ENCODE measurements at places on chromosomes 2 and 18. TPM values are rescaled to one million over a fixed set of nuclear protein-coding genes. Genes with fewer than 3 reads are reported as not detected.

The CD8B2 gene
- polyA plus RNA-seq = not detected

GRCh38 chr18:10579079-10579867, 53.4 kb downstream of the NAPG start:
- no peak overlapping the region for H3K4me3 ChIP-seq
- no peaks in the 10 kb centered on the region for H3K36me3 ChIP-seq
- no peaks in the 10 kb centered on the region for H3K27me3 ChIP-seq
- DNase-seq = no peak

GRCh38 chr2:180225118-180225517, 218.0 kb upstream of the CWC22 start:
- no peak overlapping the region for H3K4me3 ChIP-seq
- H3K36me3 ChIP-seq = no peaks in the 10 kb centered on the region
- no peak overlapping the region for H3K27ac ChIP-seq

DNA sequence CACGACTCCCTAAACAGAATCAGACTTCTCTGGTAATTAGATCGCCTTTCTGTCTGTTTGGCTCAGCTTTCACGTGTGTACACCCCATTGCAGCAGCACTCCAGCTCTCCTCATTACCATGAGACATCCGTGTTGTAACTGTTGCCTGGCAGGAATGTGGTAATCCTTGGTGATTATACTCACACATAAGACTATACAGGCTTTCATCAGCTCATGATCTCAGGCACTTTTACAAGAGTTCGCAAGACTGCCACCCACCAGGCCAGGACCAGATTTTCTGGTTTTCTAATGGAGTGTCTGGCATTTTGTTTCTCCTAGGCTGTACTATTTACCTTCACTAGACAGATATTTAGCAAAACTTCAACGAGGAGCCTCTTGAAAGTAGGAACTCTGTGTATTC, 50.2 kb downstream of the ACVR1 start:
- no peak overlapping the region for H3K4me3 ChIP-seq
- no peak overlapping the region for H3K27ac ChIP-seq
- no peaks in the 10 kb centered on the region for H3K27me3 ChIP-seq
- no peak for DNase-seq
- H3K36me3 ChIP-seq = no peaks in the 10 kb centered on the region

The IMPA2 gene
- 14.2 TPM for polyA plus RNA-seq

The PLEKHH2 gene
- polyA plus RNA-seq = 2.9 TPM

The CCBE1 gene
- not detected for polyA plus RNA-seq

DNA sequence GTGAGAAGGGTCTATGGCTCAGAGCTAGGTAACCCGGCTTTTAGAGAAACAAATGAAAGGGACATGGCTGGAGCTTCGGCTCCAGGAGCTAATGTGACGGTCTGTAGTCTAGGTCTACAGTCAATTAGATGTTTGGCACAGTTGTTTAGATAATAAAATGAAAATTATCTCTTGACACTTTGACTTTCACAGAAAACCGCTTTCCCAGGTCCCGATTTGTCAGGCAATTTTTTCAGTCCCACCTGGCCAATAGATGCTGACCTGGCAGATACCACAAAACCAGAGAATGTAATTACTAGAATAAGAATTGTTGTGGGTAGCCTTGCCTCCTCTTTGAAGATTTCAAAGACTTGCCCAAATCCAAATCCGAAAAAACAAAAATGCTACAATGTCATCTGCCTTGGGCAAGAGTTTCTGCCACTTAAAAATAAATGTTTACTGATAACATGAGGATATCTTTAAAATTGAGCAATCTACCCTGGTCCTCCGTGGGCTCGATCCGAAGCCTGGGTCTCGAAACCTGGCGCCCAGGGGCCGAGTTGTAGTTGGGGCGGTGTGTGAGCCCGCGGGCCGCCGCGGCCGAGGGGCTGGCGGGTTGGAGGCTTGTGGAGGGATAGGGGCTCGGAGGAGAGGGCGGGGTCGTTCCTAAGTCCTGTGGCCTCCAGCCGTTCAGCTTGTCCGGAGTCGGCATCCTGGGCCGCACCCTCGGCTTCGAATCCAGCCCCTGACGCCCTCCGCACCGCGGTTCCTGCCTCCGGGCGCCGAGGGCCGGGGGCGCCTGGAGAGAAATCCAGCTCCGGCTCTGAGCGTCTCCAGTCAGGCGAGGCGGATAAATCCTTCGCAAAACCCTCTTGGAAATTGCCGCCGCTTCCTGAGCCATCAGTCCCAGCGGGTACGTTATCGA, 2.3 kb downstream of the EMX1 start:
- H3K4me1 ChIP-seq = no peaks in the 10 kb centered on the region
- H3K4me3 ChIP-seq = no peak overlapping the region
- DNase-seq = peak; percentile 59
- H3K36me3 ChIP-seq = no peaks in the 10 kb centered on the region
- no peaks in the 10 kb centered on the region for H3K27me3 ChIP-seq

GRCh38 chr2:131031431-131031841, 61.8 kb downstream of the FAM168B start:
- no peaks in the 10 kb centered on the region for H3K27me3 ChIP-seq
- H3K36me3 ChIP-seq = no peaks in the 10 kb centered on the region
- H3K4me1 ChIP-seq = no peaks in the 10 kb centered on the region
- H3K4me3 ChIP-seq = no peak overlapping the region
- no peak overlapping the region for H3K27ac ChIP-seq
- no peak for DNase-seq

- no peaks in the 10 kb centered on the region for H3K4me1 ChIP-seq
- H3K27me3 ChIP-seq = no peaks in the 10 kb centered on the region
- H3K4me3 ChIP-seq = no peak overlapping the region
- H3K27ac ChIP-seq = no peak overlapping the region
- no peaks in the 10 kb centered on the region for H3K36me3 ChIP-seq
Measured at GRCh38 chr2:216299588-216299987, 72.7 kb downstream of the MARCHF4 start.

GRCh38 chr18:35155398-35156117, 85.3 kb upstream of the ZNF397 start:
- no peak overlapping the region for H3K27ac ChIP-seq
- no peak for DNase-seq
- H3K27me3 ChIP-seq = no peaks in the 10 kb centered on the region
- no peak overlapping the region for H3K4me3 ChIP-seq

DNA sequence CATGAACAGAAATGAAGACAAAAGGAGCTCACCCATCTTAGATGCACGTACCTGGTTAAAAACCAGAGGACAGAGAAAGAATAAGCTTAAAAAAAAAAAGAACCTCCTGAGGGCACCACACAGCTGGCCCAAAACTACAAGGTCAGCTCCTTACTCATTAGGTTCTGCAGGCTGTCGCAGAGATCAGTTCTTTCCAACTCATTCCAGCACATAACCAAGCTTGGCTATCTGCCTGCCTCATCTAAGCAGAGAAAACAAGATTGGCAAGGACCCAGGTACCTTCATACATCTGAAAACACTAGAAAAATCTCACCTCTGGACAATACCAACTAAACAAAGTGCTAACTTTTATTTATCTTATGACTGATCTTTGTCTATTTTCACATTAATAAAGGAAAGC, 89.9 kb downstream of the NOL10 start:
- no peak overlapping the region for H3K4me3 ChIP-seq
- peaks cover 3% of the 10 kb centered on the region for H3K36me3 ChIP-seq
- no peak for DNase-seq
- H3K27ac ChIP-seq = no peak overlapping the region
- no peaks in the 10 kb centered on the region for H3K27me3 ChIP-seq
- H3K4me1 ChIP-seq = no peaks in the 10 kb centered on the region

The DSG3 gene
- 0.08 TPM for polyA plus RNA-seq

DNA sequence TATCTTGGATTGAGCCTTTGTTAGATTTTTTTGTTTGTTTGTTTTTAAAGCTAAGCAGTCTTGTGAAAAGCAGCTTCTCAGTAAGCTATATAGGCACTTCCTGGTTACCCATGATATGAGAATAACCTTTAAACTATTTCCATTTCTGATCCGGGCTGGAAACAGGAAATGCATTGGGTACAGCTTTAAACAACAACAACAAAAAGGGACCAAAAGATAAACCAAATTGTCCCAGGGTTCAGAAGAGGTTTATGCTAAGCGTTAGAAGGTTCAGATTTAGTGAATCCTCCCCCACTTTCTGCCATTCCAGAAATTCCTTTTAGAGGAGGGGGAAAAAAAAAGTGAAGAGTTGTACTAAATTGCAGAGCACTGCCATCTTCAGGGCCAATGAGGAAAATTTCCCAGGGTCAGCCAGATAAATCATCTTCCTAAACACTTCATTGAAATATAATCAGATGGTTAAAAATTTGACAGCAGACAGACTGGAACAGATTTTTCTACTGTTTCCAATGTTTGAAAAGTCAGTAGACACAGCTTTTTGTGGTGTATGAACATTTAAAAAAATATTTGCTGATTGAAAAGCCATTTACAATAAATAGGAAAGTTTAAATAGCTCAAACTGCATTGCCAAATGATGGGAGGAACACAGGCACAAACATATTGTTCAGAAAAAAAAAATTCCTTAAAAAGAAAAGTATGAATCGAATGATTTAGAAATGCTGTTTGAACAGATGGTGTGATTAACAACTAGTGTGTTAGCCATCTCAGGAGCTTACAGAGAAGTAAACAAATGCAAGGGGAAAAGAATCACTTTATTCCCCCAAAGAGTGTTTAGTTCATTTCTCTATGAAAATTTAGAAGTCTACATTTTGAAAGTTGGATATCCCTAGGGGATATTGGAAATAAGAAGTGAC, 189.9 kb upstream of the TANK start:
- no peaks in the 10 kb centered on the region for H3K4me1 ChIP-seq
- H3K36me3 ChIP-seq = no peaks in the 10 kb centered on the region
- H3K4me3 ChIP-seq = no peak overlapping the region
- H3K27me3 ChIP-seq = no peaks in the 10 kb centered on the region
- H3K27ac ChIP-seq = no peak overlapping the region

The EIPR1 gene
- 9.9 TPM for polyA plus RNA-seq

The COL4A3 gene
- polyA plus RNA-seq = 22.7 TPM

DNA sequence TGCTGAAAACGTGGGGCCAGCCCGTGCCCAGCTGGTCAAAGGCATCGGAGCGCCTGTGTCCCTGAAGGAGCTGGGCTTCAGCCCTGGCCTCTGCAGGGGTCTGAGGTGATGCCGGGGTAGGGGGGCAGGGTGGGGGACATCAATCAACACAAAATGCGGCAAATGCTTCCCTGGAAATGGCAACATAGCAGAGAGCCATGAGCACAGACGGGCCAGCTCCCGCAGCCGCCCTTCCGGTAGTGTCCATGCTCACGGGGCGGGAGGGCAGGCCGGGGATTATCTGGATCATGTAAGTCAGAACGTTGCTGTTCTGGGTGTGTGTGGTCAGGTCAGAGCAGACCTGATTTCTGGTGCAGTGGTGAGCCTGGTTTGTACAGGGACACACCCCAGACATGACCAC, 56.5 kb upstream of the TWIST2 start:
- no peaks in the 10 kb centered on the region for H3K36me3 ChIP-seq
- no peak for DNase-seq
- H3K4me3 ChIP-seq = no peak overlapping the region
- no peak overlapping the region for H3K27ac ChIP-seq

The TMEM200C gene
- polyA plus RNA-seq = not detected

The FBXO48 gene
- 0.43 TPM for polyA plus RNA-seq

- no peaks in the 10 kb centered on the region for H3K4me1 ChIP-seq
- H3K27me3 ChIP-seq = no peaks in the 10 kb centered on the region
- H3K27ac ChIP-seq = no peak overlapping the region
- H3K4me3 ChIP-seq = no peak overlapping the region
Measured at GRCh38 chr2:1283020-1283801, 130.1 kb upstream of the TPO start.

DNA sequence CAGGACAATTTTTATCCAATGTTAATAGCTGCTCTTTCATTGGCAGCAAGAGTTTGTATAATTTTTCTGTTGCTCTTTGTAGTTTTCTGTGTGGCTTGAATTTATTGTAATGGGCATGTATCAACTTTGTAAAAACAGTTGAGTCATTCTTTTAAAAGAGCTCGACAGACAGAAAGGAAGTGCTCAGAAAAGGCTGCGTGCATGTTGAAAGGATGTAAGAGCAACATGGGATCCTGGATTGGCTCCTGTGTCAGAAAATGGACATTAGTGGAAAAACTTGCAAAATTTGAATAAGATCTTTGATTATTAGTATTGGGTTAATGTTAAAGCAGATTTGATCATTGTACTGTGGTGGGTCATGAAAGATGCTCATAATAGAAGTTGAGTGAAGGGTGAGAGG, 93.3 kb upstream of the CDC42EP3 start:
- no peaks in the 10 kb centered on the region for H3K36me3 ChIP-seq
- peaks cover 3% of the 10 kb centered on the region for H3K4me1 ChIP-seq
- DNase-seq = no peak
- no peak overlapping the region for H3K27ac ChIP-seq
- no peak overlapping the region for H3K4me3 ChIP-seq
- H3K27me3 ChIP-seq = no peaks in the 10 kb centered on the region

The NEU2 gene
- polyA plus RNA-seq = not detected

DNA sequence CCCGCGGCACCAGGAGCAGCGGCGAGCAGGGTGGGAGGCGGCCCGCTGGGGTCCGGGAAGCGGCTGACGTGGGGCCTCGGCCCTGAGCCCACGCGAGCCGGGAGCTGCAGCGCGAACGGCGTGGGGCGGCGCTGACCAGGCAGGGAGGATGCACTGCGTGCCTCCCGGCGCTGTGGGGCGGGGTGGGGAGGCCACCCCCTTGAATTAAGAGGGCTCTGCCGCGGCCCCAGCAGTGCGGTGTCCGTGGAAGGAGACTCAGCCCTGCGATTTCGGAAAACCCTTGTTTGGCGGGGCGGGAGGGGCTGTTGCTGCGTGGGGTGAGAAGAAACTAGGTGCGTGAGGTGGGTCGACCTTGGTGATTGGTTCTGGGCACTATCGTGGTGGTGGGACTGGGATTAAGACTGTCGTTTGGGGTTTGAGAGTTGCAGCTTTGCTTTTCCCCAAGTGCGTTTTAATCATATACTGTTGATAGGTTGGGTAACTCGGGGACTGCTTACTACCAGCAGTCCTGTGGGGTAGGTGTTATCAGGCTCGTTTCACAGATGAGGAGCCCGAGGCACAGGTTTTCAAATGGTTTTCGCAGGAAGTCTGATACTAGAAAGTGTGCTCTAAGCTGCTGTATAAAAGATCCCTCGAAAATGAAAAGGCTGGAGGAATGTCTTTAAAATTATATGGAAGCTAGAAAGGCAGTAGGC, 722 bp downstream of the ACSL3 start:
- peak; percentile 69 for DNase-seq
- H3K4me3 ChIP-seq = peak overlapping the region; percentile 68
- H3K27me3 ChIP-seq = no peaks in the 10 kb centered on the region
- peak overlapping the region; percentile 79 for H3K27ac ChIP-seq
- peaks cover 9% of the 10 kb centered on the region for H3K4me1 ChIP-seq
- no peaks in the 10 kb centered on the region for H3K36me3 ChIP-seq

The E2F6 gene
- polyA plus RNA-seq = 8.6 TPM

- H3K27ac ChIP-seq = no peak overlapping the region
- no peaks in the 10 kb centered on the region for H3K27me3 ChIP-seq
- no peak overlapping the region for H3K4me3 ChIP-seq
- no peaks in the 10 kb centered on the region for H3K36me3 ChIP-seq
- no peaks in the 10 kb centered on the region for H3K4me1 ChIP-seq
Measured at GRCh38 chr2:98830571-98831145, 99.7 kb upstream of the MGAT4A start.

GRCh38 chr2:232502911-232503808, 15.5 kb upstream of the ECEL1 start:
- H3K4me1 ChIP-seq = no peaks in the 10 kb centered on the region
- DNase-seq = no peak
- no peaks in the 10 kb centered on the region for H3K36me3 ChIP-seq
- no peak overlapping the region for H3K27ac ChIP-seq

Data from aorta (tissue), 5 donors.